ENCODE measurements at places on chromosomes 13 and 19. TPM values are rescaled to one million over a fixed set of nuclear protein-coding genes. Genes with fewer than 3 reads are reported as not detected.

DNA sequence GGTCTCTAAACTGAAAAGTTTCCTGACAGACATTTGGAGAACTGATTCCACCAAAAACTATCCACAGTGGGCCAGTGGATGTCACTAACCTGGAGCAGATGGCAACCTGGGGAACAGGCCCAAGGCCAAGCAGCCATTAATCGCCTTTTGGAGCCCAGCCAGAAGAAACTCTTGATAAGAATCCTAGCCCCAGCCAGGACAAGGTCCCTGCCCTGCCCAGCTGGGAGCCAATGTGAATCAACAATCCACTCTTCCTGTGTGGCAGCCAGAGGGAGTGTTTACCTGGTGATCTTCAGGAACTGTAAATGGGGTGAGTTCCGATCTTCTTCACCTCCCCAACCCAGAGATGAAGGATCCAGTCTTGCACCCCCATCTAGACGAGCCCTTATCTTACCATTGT, 14.5 kb upstream of the IGSF23 start:
- no peaks in the 10 kb centered on the region for H3K36me3 ChIP-seq
- H3K4me1 ChIP-seq = no peaks in the 10 kb centered on the region
- no peaks in the 10 kb centered on the region for H3K27me3 ChIP-seq
- no peak overlapping the region for H3K27ac ChIP-seq

DNA sequence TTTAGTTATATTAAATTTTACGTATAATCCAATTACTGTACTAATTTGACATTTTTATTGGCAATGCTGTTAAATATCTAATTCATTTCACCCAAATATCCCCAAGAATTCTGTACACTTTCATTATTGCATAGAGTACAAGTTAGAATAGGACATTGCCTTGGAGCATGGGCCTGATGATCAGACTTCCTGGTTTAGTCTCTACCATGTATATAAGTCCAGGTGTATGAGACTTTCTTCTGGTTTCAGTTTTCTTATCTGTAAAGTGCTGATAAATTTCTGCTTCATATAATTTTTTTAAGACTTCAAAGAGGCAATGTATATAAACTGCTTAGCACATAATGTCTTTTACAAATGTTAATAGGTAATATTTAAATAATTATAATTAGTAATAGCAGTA, 179.4 kb downstream of the KLF12 start:
- no peak for DNase-seq
- H3K27me3 ChIP-seq = no peaks in the 10 kb centered on the region
- no peaks in the 10 kb centered on the region for H3K36me3 ChIP-seq
- H3K27ac ChIP-seq = no peak overlapping the region
- H3K4me1 ChIP-seq = no peaks in the 10 kb centered on the region
- no peak overlapping the region for H3K4me3 ChIP-seq

- H3K4me1 ChIP-seq = no peaks in the 10 kb centered on the region
- DNase-seq = peak; percentile 76
- no peak overlapping the region for H3K4me3 ChIP-seq
- no peak overlapping the region for H3K27ac ChIP-seq
Observed at GRCh38 chr19:12834976-12835757, 788 bp upstream of the RTBDN start.

DNA sequence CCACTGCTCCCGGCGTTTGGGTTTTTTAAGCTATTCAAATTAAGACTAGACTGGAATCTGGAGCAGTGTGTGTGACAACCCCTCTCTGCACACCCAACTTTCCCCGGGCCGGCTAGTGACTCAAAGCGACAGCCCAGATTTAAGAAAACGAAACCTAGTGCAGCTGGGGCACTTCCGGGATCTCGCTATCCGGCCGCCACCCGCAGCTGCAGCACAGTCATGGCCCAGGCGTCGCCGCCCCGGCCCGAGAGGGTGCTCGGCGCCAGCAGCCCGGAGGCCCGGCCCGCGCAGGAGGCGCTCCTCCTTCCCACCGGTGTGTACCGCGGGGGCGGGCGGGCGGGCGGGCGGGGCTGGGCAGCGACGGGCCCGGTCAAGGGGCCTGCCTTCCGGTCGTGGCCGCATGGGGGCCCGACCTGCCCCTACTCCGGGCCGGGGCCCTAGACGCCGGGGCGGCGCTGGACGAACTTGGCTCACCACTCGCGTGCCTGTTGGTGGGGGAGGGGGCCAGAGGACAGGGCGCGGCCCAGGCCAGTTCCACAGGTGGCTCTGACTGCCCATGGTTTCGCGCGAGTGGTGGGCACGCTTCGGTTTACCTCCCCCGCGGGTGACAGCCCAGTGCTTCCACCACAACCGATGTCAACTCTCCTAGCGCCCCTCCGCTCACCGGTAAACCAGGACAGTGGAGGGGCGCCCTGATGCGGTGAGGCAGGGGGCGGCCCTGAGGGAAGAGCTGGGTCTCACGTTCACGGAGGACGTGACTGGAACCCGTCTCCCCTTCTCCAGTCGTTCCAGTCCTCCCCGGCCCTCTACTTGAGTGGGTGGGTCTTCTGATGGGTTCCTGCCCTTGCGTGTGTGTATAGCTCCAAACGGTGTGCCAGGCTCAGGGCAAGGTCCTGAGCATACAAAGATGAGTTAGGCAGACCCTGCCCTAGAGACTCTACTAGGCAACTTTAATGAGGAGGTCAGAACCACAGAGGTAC, at the start of gene PHF11:
PHF11 (plus strand) TSS at position 171 of the 980 bp plus-strand sequence; CDS start at position 220, 49 bp downstream.
- H3K4me3 ChIP-seq = peak within 1 kb of the TSS; percentile 60
- DNase-seq = peak; percentile 93
- no peaks in the 10 kb centered on the region for H3K27me3 ChIP-seq
- no peaks in the 10 kb centered on the region for H3K4me1 ChIP-seq

Gene C19orf67
- not detected for total RNA-seq

Gene ADGRE3
- total RNA-seq = 0.41 TPM

DNA sequence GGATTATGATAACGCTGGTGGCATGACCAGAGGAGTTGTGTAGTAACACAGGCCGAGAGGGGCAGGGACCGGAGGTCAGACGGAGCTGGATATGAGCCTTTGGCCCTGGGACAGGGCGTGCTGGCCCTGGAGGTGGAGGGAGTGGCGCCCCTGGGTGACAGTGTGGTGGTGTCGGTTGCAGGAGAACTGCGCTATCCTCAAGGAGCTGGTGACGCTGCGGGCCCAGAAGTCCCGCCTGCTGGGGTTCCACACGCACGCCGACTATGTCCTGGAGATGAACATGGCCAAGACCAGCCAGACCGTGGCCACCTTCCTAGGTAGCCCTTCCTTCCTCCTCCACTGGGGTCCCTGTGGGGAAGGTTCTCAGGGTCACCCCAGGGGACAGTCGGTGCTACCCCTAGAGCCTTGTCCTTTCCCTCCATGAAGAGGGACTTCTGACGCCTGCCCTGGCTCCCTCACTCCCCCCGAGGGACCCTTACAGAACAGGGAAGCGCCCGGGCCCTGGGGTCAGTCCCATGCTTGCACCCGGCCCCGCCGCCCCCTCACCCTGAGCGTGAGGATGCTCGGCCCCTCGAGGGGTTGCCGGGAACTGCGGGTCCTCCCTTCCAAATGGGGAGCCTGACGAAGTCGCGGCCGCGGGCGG, 12.8 kb upstream of the ZNF554 start:
- H3K4me1 ChIP-seq = no peaks in the 10 kb centered on the region
- no peak overlapping the region for H3K27ac ChIP-seq
- H3K27me3 ChIP-seq = no peaks in the 10 kb centered on the region
- no peak for DNase-seq

DNA sequence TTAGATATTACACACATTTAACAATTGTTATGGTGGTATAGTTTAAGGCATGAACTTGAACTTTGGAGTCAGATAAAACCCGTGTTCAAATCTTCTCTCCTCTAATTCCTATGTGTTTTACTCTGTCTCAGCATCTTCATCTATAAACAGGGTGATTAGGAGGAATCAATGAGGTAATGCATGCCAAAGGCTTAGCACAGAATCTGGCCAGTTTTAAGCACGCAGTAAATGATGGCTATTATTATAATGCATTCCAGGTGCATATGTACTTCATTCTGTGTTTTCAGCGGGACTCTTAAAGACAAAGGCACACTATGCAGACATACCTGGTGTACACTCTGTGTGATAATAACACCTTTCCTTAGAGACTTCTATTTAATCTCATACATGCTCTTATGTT, 88.0 kb upstream of the FRY start:
- no peak overlapping the region for H3K4me3 ChIP-seq
- H3K27me3 ChIP-seq = no peaks in the 10 kb centered on the region
- no peak for DNase-seq
- peaks cover 15% of the 10 kb centered on the region for H3K4me1 ChIP-seq

Gene PODNL1
- 0.25 TPM for total RNA-seq

GRCh38 chr13:100235311-100235901, 146.5 kb downstream of the PCCA start:
- H3K27me3 ChIP-seq = no peaks in the 10 kb centered on the region
- DNase-seq = no peak
- no peaks in the 10 kb centered on the region for H3K36me3 ChIP-seq
- no peak overlapping the region for H3K27ac ChIP-seq
- H3K4me1 ChIP-seq = peaks cover 4% of the 10 kb centered on the region

Gene NCR1
- total RNA-seq = not detected

- DNase-seq = no peak
- H3K4me3 ChIP-seq = no peak overlapping the region
- H3K27me3 ChIP-seq = no peaks in the 10 kb centered on the region
- no peaks in the 10 kb centered on the region for H3K4me1 ChIP-seq
- H3K36me3 ChIP-seq = no peaks in the 10 kb centered on the region
Observed at GRCh38 chr13:44278166-44278565, 95.5 kb upstream of the SERP2 start.

GRCh38 chr13:29101905-29102304, 281.8 kb downstream of the MTUS2 start:
- DNase-seq = no peak
- no peaks in the 10 kb centered on the region for H3K4me1 ChIP-seq

Gene KLF2
- total RNA-seq = 12.0 TPM

- no peaks in the 10 kb centered on the region for H3K36me3 ChIP-seq
- H3K4me3 ChIP-seq = no peak overlapping the region
- peak overlapping the region; percentile 65 for H3K27ac ChIP-seq
- DNase-seq = peak; percentile 73
- peaks cover 44% of the 10 kb centered on the region for H3K4me1 ChIP-seq
- H3K27me3 ChIP-seq = no peaks in the 10 kb centered on the region
Observed at GRCh38 chr19:34269081-34269480, 14.7 kb downstream of the GARRE1 start.

Data from pancreas (tissue), 10 donors.